ENCODE measurements at places on chromosomes 7 and 10.

DNA sequence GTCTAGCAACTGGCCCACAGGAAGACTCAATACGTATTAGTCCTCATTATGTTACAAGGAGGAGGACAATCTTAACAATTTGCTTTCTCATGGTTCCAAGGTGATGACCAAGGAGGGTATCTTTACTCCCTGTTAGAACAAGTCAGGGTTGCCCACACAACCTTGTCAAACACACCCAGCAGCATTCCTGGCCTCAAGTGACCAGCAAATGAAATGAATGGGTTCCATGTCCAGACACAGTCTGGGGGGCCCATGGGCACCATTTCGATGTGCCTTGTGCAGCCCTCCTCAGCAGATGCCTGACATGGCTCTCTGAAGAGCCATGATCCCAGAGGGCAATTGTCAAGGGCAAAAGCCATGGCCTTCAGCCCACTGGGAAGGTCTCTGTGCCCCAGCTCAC lies 40.8 kb downstream of the ANXA8 start:
- DNase-seq: no peak

GRCh38 chr7:149887311-149887710 lies 13.5 kb downstream of the ATP6V0E2 start:
- DNase-seq: no peak

DNA sequence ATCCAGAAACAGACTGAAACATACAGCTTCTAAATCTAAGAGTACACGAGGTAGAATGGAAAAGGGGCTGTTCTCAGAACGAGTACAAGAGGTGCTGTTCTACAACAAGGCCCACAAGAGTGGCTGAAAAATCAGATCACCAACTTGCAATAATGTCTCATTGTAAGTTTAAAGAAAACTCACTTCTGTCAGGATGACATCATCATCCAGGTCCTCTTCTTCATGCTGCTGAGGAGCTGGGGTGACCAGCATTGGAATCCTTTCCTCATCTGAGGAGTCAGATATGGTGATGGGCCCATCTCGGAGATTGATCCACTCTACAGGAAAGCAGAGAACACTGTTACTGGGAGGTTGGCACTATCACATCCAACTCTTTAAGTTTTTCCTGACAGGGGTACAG lies 28.8 kb downstream of the RNF216 start:
- DNase-seq: no peak

DNA sequence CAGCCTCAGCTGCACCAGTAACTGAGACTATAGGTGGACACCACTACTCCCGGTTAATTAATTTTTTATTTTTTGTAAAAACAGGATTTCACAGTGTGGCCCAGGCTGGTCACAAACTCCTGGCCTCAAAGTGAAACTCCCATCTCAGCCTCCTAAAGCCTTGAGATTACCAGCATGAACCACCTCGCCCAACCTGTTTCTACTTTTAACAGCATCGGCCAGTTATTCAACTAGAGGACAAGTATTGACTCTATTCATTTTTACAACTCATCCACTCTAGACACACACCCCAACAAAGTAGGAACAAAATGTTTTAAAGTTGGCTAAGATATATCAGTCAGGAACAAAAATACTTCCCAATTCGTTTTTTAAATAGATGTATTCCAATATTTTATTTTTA lies 334.8 kb downstream of the PARD3 start:
- no peak for DNase-seq

DNA sequence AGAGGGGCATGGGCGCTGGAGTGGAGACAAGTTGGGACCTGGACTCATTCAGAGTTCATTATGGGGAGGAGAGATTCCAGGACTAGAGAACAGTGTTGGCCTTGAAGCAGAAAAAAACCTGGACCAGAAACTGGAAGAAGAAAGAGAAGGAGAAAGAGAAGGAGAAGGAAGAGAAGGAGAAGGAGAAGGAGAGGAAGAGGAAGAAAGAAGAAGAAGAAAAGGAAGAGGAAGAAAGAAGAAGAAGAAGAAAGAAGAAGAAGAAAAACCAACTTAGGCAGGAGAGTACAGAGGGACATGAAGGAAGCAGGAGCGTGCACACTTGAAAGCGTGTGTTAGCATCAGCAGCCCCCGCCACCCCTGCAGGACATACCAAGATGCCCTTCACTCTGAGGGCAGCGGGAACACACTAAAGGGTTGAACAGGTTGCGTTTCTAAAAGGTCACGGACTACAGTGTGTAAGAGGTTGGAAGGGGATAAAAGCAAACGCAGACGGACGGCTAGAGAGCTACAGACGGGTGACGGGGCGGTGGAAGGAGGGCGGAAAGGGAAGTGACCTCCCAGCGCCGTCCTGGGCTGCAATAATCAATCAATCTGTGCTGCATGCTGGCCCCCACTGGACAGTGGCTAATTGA lies 95.3 kb downstream of the SEC61G start:
- DNase-seq: no peak

DNA sequence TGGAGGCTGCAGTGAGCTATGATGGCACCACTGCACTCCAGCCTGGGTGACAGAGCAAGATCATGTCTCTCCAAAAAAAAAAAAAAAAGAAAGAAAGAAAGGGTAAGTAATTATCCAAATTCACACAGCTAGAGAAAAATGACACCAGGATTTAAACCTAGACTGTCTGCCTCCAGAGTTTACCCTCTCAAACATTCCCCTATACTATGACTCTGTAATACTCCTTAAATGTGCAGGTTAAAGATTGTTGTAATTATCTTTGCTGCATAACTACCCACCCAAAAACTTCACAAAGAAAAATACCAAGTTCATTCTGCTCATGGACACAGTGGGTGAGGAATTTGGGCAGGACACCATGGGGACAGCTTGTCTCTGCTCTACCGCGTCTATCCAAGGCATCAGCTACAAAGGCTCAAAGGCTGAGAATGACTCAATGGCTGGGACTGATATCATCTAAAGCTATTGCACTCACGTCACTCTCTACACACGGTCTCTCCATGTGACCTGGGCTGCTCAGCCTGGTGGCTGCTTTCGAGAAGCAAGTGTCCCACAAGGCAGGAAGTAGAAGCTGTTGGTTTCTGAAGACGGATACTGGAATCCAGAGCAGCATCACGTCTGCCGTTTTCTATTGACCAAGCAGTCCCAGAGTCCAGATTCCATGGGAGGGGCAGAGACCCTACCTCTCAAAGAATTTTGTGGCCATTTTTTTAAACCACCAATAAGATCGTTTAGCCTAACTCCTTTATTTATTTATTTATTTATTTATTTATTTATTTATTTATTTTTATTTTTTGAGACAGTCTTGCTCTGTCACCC lies 185.7 kb upstream of the AUTS2 start:
- peak; percentile 39 for DNase-seq

DNA sequence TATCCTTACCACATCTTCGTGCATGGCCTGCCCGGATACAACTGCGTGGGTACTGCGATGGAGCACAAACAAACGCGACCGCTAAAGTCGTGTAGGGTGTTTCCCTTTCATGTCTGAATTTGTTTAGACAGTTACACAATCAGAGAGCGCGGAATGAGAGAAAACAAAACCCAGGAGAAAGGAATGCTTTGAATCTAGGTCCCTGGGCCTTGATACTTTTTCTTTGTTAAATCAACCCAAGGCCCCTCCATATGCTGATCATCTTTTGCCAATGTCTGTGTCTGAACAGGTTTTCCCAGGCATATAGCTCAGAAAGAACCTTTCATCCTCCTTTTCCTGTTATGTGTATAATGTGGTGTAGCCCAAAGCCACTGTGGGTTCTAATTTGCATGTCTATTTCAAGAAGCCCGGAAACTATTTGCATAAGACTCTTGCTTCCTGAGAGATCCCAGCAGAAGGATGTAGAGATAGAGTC lies 145.8 kb downstream of the FRMD4A start:
- peak; percentile 64 for DNase-seq

GRCh38 chr7:74398426-74398825 lies 55.3 kb upstream of the GTF2IRD1 start:
- no peak for DNase-seq

DNA sequence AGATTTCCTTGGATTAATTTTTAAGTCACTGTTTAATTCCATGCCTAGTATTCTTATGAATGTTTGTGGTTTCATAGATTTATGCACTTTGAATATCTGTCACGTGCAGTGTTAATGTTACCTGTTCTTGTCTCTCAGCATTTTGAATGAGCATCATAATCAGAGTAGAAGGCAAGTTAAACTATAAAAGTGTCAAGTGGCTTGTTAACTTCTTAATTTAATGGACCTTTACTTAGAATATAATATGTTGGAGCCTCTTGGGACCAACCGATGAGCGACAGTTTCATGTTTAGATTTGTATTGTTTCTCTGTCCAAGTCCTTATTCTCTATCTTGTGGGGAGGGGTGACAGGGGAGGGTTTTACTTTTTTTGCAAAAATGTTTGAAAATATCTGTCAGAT lies 50.6 kb upstream of the MTURN start:
- no peak for DNase-seq

DNA sequence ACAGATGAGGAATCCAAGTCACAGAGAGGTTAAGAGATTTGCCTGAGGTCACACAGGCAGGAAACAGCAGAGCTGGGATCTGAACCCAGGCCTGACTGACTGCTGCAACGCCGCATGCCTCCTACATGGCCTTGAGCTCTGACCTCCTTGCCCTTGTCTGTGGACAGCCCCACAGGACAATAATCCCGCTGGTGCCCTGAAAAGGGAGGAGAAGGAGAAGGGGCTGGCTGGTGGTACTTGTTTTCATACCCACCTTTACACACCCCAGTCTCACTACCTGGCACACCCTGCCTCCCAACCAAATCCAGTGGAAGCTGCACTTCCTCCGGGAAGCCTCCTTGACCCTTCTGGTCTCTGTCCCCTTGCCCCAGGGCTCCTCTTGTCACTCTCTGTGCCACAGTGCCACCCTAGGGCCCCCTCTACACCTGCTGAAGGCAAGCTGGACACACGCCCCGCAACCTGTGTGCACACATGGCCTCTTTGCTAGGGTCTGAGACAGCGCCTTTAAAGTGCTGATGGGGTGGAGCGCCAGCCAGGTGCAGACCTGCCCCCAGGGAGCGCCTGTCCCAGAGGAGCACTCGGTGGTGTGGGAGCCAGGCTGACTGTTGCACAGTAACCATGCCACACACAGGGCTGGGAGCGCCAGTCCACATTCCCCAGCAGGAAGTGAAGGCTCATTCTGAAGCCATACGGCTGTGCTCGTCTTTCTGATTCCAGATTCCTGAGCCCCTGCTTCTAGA lies 38.6 kb downstream of the ZCCHC24 start:
- no peak for DNase-seq

DNA sequence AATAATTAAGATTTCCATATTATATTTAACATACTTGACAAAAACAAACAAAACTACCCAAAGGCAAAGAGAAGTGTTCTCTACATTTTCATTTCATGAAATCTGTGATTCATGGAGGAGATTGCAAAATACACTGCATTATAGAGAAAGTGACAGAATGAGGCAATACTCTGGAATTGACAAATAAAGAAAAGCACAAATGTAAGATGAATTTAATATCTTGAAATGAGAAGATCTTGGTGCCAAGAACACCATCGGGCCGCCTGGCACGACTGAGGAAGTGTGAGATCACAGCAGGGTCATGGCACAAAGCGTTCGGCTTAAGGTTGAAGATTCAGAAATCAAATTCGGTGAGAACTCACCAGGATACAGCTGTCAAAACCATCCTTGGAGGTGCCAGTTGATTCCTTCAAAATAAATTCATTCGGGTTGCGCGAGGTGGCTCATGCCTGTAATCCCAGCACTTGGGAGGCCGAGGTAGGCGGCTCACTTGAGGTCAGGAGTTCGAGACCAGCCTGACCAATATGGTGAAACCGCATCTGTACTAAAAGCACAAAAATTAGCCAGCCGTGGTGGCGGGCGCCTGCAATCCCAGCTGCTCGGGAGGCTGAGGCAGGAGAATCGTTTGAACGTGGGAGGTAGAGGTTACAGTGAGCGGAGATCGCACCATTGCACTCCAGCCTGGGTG lies 174.0 kb upstream of the PFKP start:
- no peak for DNase-seq

DNA sequence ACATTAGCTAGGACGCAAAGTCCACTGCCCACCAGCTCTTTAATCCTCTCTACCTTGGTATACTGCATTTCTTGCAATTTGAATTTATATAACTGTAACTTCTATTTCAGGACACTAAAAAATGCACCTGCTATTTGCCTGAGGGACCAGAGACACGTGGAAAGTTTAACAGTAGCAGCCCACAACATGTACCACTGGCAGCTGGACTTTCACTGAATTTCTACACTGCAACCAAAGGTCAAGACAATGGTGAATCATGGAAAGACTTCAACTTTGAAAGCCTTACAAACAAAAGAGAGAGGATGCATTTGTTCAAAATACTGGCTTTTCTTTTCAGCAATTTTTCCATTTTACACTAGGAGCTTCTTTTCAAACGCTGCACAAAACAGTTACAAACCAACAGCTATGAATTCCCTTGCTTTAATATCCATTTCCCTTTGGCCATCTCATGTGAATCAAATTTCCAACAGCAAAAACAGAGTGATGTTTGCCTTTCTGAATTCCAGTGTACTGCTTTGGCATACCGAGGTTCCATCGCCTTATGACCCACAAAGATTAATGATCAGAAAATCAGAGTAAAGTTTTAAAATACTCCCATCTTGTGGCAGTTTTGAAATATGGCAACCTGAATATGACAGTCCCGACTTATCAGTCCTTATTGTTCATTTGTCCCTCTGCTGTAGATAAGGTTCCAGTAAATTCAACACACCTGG lies 29.9 kb upstream of the HNRNPH3 start:
- DNase-seq: no peak

DNA sequence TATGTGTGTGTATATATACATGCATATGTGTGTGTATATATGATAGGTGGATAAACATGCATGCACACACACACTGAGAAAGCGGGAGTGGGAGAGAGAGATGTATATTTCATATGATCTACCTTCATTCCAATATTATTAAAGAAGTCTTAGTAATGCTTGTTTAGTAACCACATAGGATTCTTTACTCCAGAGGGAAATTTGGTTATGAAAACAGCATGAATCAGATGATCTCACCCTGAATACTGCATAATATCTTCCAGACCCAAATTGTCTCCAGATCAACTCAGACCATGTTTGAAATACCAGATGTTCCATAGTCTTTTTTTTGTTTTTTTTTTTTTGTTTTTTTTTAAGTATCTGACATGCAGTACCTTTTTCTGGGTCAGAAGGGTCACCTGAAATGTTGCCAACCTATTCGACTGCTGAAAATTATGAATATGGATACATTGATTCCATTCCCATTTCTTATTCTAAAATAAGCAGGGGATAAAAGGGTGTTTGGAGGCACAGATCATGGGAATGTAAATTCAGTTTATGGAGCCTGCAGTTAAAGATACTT lies 17.4 kb downstream of the TES start:
- no peak for DNase-seq

- no peak for DNase-seq
Measured at GRCh38 chr7:113292105-113292504, 173.8 kb upstream of the SMIM30 start.

- peak; percentile 54 for DNase-seq
Measured at GRCh38 chr10:24723788-24724380, at the start of gene ARHGAP21. ARHGAP21 (minus strand) TSS chr10:24723887; CDS start chr10:24721899, 1,988 bp downstream.
